Sigmoid colon (tissue), 7 donors: ENCODE measurements at places on chromosomes 6 and 20.

DNA sequence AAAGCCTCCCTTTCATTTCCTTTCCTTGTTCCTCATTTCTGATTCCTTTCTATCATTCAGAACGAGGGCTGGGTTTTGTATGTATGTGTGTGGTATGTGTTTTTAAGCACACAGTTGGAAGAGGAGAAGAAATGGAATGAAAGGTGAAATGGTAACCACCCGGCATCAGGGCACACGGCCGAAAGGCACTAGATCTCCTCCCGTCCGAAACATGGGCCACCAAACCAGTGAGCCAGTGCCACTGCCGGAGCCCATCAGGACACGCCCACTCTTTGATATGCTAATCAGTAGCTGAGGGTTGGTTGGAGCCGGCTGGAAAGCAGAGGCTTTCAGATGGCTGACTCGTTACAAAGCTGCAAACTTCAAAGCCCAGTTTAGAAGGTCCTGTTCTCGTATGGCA, 228.6 kb upstream of the JARID2 start:
- H3K4me1 ChIP-seq = no peaks in the 10 kb centered on the region
- no peak for DNase-seq
- no peak overlapping the region for H3K4me3 ChIP-seq
- H3K27ac ChIP-seq = no peak overlapping the region

- H3K4me1 ChIP-seq = no peaks in the 10 kb centered on the region
- no peaks in the 10 kb centered on the region for H3K36me3 ChIP-seq
- H3K27me3 ChIP-seq = no peaks in the 10 kb centered on the region
- H3K4me3 ChIP-seq = no peak overlapping the region
- no peak for DNase-seq
- H3K27ac ChIP-seq = no peak overlapping the region
Measured at GRCh38 chr6:143611580-143611979, 66.2 kb upstream of the PHACTR2 start.

DNA sequence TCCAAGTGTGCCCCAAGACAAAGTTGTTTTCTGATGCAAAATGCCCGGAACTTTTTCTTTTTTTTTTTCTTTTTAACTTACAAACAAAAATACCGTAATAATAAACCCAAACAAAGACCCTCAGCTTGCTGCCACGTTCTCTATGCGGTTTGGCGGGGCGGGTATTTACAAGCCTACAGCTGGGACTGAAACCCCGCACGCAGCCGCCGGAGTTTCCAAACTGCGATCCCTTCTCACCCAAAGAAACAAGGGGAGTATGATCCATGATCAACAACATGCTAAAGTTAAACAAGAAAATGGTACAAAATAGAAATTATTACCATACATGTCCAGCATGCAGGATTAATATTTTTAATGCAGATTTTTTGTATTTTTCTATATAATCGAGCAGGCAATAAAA, 2.1 kb downstream of the MAFB start:
- H3K36me3 ChIP-seq = no peaks in the 10 kb centered on the region
- peak overlapping the region; percentile 93 for H3K27ac ChIP-seq
- H3K4me3 ChIP-seq = peak overlapping the region; percentile 62
- no peaks in the 10 kb centered on the region for H3K4me1 ChIP-seq

DNA sequence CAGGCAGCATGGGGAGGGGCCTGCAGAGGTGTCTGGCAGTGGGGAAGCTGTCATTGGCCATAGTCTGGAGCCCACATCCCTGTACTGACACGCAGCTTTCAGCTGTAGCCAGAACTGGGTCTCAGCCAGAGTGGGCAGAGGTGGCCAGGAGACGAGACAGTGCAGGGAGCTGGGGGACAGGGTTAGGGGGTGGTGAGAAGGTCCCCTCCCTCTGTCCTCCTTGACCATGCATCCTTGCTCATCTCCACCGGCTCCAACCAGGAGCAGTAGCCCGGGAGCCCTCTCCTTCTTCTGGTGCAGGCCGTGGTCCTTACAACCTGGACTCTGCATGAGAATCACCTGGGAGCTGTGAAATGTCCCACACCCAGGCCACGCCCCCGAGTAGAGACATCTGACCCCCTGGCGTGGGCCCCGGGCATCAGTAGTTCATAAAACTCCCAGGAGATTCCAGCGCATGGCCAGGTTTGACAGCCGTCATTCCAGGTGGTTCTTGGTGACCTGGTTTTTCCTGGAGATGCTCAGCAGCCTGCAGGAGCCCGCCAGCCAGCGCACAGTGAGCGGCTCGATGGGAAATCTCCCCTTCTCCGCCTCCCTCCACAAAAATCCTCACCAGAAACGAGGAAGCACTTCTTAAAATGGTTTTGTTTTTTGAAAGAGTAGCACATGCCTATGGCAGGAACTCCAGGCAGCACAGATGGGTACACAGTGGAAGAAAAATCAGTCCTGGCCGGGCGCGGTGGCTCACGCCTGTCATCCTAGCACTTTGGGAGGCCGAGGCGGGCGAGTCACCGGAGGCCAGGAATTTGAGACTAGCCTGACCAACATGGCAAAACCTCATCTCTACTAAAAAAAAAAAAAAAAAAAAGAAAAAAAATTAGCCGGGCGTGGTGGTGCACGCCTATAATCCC, 56.2 kb downstream of the ADNP start:
- H3K27me3 ChIP-seq = no peaks in the 10 kb centered on the region
- H3K36me3 ChIP-seq = no peaks in the 10 kb centered on the region
- H3K4me3 ChIP-seq = no peak overlapping the region

GRCh38 chr6:76852776-76853175, 610.5 kb downstream of the HTR1B start:
- no peaks in the 10 kb centered on the region for H3K27me3 ChIP-seq
- no peaks in the 10 kb centered on the region for H3K36me3 ChIP-seq
- DNase-seq = no peak
- no peak overlapping the region for H3K27ac ChIP-seq
- no peak overlapping the region for H3K4me3 ChIP-seq
- H3K4me1 ChIP-seq = no peaks in the 10 kb centered on the region
